ENCODE measurements at places on chromosomes 5 and 9. TPM values are rescaled to one million over a fixed set of nuclear protein-coding genes. Genes with fewer than 3 reads are reported as not detected.

DNA sequence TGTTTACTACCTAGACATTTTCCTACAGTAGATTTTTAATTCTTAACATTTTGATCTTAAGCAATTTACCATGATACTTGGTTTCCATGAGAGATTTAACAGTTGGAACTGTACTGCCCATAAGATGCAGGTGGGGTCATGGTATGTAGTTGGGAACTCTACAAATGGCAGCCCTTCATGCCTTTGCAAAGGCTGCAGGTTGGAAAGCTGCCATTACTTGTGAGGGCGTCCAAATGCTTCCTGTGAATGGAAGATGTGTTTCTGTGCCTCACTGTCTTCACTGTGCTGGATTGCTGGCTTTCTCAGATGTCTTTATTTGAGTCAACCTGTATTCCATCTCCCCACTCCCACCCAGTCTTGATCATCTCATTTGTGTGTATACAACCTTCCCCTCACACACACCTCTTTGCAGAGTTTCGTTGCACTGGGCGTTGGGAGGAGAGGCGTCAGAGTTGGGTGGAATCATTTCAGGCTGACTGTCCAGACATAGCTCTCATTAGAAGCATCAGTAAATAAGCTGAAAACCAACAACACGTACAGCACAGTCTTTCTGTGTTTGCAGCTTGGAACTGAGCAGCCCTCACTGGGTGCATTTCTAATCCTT lies 14.8 kb upstream of the ABL1 start:
- H3K4me3 ChIP-seq, result no peak overlapping the region
- DNase-seq, result no peak
- peaks cover 15% of the 10 kb centered on the region for H3K4me1 ChIP-seq
- H3K36me3 ChIP-seq, result no peaks in the 10 kb centered on the region

- no peaks in the 10 kb centered on the region for H3K27me3 ChIP-seq
These were observed 73.3 kb upstream of the SARDH start for GRCh38 chr9:133811471-133811870.

- H3K4me1 ChIP-seq, result no peaks in the 10 kb centered on the region
- DNase-seq, result no peak
- H3K27me3 ChIP-seq, result peaks cover 68% of the 10 kb centered on the region
- H3K4me3 ChIP-seq, result no peak overlapping the region
These were observed 147.1 kb downstream of the ERCC6L2 start for GRCh38 chr9:96022445-96023051.

GRCh38 chr5:142324136-142324870 lies 518 bp downstream of the SPRY4 start:
- peak overlapping the region; percentile 68 for H3K4me3 ChIP-seq
- peaks cover 3% of the 10 kb centered on the region for H3K36me3 ChIP-seq
- no peaks in the 10 kb centered on the region for H3K27me3 ChIP-seq
- H3K27ac ChIP-seq, result peak overlapping the region; percentile 80
- H3K4me1 ChIP-seq, result peaks cover 36% of the 10 kb centered on the region
- DNase-seq, result peak; percentile 48

DNA sequence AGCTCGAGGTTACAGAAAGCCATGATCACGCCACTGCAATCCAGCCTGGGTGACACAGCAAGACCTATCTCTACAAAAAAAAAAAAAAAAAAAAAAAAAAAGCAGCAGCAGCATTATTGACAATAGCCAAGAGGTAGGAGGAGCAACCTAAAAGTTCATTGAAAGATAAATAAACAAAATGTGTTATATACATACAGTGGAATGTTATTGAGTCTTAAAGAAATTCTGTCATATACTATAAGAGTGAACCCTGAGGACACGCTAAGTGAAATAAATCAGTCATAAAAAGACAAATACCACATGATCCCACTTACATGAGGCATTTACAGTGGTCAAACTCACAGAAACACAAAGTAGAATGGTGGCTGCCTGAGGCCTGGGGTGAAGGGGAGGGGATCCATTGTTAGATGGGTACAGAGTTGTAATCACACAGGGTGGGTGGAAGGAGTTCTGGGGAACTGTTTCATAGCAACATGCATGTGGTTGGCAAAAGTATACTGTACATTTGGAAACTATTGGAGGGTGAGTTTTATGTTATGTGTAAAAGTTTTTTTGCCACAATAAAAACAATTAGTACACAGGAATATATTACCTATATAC lies 77.2 kb downstream of the MLLT3 start:
- no peaks in the 10 kb centered on the region for H3K36me3 ChIP-seq
- peaks cover 4% of the 10 kb centered on the region for H3K4me1 ChIP-seq
- H3K27me3 ChIP-seq, result no peaks in the 10 kb centered on the region

GRCh38 chr5:92674321-92674720 lies 906.7 kb downstream of the NR2F1-AS1 start:
- H3K27me3 ChIP-seq, result no peaks in the 10 kb centered on the region
- H3K36me3 ChIP-seq, result no peaks in the 10 kb centered on the region
- DNase-seq, result no peak
- H3K27ac ChIP-seq, result no peak overlapping the region
- no peaks in the 10 kb centered on the region for H3K4me1 ChIP-seq
- H3K4me3 ChIP-seq, result no peak overlapping the region

GRCh38 chr9:136336156-136336870 lies 9.0 kb downstream of the GPSM1 start:
- H3K4me3 ChIP-seq, result no peak overlapping the region
- H3K27ac ChIP-seq, result peak overlapping the region; percentile 73
- peaks cover 86% of the 10 kb centered on the region for H3K36me3 ChIP-seq

DNA sequence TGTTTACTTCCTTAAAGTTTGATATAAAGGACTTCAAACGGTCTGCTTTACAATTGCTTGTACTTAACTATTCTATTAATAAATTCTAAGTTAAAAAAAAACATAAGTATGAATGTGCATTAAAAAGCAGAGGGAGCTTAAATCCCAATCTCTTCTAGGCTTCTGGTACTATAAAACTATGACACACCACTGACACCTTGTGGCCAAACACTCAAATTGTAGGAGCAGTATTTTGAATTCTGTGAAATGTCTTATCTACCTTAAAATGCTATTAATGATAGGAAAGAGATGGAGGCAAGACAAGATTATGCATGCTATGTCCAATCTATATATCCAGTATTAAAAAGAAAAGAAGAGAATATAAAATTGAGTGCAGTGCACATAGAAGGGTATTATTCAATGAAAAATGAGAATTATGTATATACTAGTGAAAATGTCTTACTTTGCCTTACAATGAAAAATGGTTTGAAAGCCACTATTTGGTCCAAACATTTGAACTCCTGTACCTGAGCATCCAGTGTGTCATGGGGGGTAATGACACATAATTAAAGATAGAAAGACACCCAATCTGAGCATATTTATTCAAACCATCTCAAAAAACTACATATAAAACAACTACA lies 87.6 kb downstream of the ERP44 start:
- H3K36me3 ChIP-seq, result peaks cover 3% of the 10 kb centered on the region
- H3K4me3 ChIP-seq, result no peak overlapping the region
- peaks cover 7% of the 10 kb centered on the region for H3K4me1 ChIP-seq
- peak; percentile 67 for DNase-seq
- no peak overlapping the region for H3K27ac ChIP-seq

GRCh38 chr5:152595405-152595804 lies 190.3 kb upstream of the NMUR2 start:
- no peaks in the 10 kb centered on the region for H3K36me3 ChIP-seq
- no peaks in the 10 kb centered on the region for H3K27me3 ChIP-seq
- H3K4me1 ChIP-seq, result no peaks in the 10 kb centered on the region

DNA sequence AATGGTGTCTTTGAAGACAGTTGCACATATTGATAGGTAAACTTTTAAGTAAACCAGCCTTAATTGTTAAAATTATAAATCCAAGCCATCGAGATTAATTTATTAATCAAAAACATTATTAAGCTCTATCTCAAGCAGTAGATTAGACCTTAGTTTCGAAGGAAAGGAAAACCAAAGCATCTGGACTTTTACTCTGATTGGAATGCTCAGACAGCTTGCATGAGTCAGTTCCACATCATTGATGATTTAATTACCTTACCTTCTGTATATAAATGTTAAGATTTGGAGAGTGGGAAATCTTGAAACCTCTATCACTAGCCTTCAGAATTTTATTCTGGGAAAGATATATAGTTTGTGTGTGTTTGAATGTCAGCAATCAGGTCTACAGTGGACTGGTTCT lies 23.9 kb downstream of the DCP2 start:
- peaks cover 11% of the 10 kb centered on the region for H3K4me1 ChIP-seq
- DNase-seq, result peak; percentile 73
- peaks cover 22% of the 10 kb centered on the region for H3K36me3 ChIP-seq
- no peak overlapping the region for H3K4me3 ChIP-seq

DNA sequence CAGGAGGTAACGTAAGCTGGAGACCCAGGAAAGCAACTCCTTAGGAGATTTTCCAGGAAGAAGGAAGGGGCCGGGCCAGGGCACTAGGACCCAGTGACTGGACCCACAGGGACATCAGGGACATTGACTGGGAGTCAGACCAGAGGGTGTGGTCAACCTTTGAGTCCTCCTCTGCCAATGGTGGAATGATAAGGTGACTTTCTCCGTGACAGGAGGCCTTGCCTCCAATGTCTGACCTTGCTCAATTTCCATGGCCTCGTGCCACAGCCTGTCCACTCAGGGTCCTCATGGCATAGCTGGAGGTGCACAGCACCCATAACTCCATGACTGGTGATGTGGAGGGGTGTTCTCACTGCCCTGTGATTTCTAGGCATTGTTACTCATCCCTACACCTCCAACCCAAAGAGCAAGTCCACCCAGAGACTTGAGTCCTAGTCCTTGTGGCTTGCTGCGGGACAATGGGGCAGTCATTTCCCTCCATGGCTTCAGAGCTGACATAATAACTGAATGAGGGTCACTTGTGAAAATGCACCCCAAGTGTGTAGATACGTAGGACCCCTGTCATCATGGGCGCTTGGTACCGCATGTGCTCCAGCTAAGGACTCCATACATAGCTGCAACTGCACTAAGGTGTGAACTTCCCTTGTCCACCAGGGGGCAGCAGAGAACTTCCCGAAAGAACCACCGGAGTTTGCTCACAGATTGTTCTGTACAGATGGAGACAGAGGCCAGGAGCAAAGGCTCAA lies 4.1 kb upstream of the AMBP start:
- no peaks in the 10 kb centered on the region for H3K36me3 ChIP-seq
- H3K4me3 ChIP-seq, result no peak overlapping the region
- H3K27me3 ChIP-seq, result peaks cover 41% of the 10 kb centered on the region
- no peaks in the 10 kb centered on the region for H3K4me1 ChIP-seq
- H3K27ac ChIP-seq, result no peak overlapping the region

- H3K4me1 ChIP-seq, result peaks cover 1% of the 10 kb centered on the region
- H3K27me3 ChIP-seq, result no peaks in the 10 kb centered on the region
These were observed 281.9 kb downstream of the MARCHF11 start for GRCh38 chr5:15897656-15898055.

- peaks cover 3% of the 10 kb centered on the region for H3K36me3 ChIP-seq
- H3K27ac ChIP-seq, result no peak overlapping the region
- H3K27me3 ChIP-seq, result no peaks in the 10 kb centered on the region
- H3K4me3 ChIP-seq, result no peak overlapping the region
These were observed 81.0 kb downstream of the NNT start for GRCh38 chr5:43683884-43684471.

DNA sequence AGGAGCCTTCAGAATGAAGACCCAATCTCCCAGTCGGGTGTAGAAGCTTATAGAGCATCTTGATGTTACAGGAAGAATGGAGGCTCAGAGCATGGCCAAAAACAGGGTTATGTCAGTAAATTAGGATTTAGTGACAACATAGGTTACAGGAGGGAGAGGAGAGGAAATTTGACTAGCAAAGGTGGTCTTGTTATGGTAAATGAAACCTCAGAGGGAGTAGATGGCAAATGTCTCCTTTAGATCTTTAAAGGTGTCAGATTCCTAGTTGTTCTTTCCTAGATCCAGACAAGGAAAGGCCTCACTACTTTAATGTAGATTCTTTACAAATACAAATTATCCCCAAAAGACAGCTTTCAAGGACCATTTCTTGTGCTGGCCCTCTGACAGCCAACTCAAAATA lies 465.0 kb downstream of the DMRTA1 start:
- no peak overlapping the region for H3K4me3 ChIP-seq
- no peaks in the 10 kb centered on the region for H3K36me3 ChIP-seq
- no peaks in the 10 kb centered on the region for H3K4me1 ChIP-seq
- no peak overlapping the region for H3K27ac ChIP-seq
- H3K27me3 ChIP-seq, result no peaks in the 10 kb centered on the region
- DNase-seq, result no peak

DNA sequence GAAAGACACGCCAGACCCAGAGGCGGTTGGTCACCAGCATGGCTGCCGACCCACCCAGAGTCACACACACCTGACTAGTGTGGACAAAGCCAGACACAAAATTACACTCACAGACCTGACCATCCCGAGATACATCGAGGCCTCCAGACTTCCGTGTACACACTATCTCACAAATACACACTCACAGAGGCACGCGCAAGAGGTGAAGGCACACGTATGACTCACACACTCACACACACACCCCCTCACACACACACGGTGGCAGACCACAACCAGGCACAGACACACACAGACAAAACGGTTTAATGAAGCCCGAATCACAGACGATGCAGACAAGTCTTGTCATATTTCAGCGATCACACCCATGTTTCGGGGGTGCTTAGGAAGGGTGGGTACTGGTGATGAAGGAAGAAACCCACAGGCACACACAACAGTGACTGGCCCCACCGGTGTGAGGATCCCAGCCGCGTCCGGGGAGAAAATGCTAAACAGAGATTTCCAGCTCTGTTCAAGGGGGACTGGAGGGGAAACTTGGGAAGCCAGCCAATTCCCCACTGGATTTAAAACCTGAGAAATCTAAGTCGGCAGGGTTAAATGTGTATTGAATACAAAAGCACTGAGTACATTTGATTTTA lies 51.3 kb downstream of the CRB2 start:
- H3K4me1 ChIP-seq, result no peaks in the 10 kb centered on the region
- H3K27ac ChIP-seq, result no peak overlapping the region
- peak; percentile 33 for DNase-seq
- H3K27me3 ChIP-seq, result no peaks in the 10 kb centered on the region
- no peak overlapping the region for H3K4me3 ChIP-seq
- no peaks in the 10 kb centered on the region for H3K36me3 ChIP-seq

DNA sequence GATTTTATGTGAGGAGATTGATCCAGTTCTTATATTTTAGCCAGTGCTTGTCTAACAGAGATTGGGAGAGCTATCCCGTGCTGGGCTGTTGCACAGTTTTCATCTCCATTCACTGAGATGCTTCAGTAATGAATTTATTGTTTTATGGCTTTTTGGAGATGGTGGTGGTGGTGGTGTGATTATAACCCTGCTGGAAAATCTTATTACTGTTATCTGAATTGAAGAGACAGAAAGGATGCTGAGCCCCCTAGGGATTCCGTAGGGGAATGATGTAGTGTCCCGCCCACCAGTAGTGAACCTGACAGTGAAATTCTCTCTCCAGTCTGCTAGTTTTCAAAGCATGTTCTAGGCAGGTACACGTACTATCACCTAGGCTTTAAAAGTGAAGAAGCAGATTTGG lies 1.9 kb downstream of the RAI14 start:
- no peaks in the 10 kb centered on the region for H3K27me3 ChIP-seq
- H3K36me3 ChIP-seq, result peaks cover 6% of the 10 kb centered on the region
- H3K27ac ChIP-seq, result peak overlapping the region; percentile 100
- peaks cover 17% of the 10 kb centered on the region for H3K4me1 ChIP-seq

Gene BTNL9
- not detected for total RNA-seq

Gene SPOCK1
- 5.0 TPM for total RNA-seq

Gene FAM13B
- 15.1 TPM for total RNA-seq

Gene KCNV2
- not detected for total RNA-seq

Gene SIT1
- total RNA-seq, result not detected

Gene MLANA
- not detected for total RNA-seq
